ENCODE measurements at places on chromosomes 7 and 10.
A peak's percentile ranks its signal among the peaks of the same experiment; 100 is the strongest.

DNA sequence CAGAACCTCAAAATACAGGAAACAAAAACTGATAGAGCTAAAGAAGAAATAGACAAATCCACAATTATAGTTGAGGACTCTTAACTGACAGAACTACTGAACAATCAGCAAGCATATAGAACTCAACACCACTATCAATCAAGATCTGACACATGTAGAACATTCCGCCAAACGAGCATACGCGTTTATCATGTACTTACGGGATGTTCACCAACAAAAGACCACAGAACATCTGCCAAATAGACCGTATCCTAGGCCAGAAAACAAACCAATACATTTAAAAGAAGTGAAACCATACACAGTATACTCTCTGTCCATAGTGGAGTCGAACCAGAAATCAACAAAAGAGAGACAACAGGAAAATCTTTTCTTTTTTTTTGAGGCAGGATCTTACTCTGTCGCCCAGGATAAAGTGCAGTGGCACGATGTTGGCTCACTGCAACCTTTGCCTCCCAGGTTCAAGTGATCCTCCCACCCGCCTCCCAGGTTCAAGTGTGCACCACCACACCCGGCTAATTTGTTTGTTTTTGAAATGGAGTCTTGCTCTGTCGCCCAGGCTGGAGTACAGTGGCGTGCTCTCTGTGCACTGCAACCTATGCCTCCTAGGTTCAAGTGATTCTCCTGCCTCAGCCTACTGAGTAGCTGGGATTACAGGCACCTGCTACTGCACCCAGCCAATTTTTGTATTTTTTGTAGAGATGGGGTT is 5.1 kb downstream of the GNA12 start:
- no peak for DNase-seq

- DNase-seq: peak; percentile 43
Observed at GRCh38 chr10:4514445-4515108, 311.4 kb upstream of the AKR1E2 start.

DNA sequence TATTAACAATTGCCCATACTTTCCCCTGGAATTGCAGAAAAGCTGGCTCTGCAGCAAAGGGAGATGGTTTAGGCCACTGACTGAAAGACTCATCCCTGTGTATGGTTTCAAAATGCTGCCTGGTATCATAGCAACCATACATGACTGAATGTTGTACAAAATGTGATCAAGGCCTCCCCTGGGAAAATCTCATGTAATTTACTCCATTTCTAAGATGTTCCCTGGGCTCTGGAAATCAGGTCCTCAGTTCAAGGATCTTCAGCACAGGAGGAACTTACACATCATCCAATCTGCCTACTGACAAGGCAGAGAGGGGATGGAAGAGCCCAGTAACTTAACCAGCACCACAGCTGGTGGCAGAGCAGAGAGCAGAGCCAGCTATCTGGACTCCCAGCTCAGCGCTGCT is 111.8 kb downstream of the JAZF1 start:
- no peak for DNase-seq

DNA sequence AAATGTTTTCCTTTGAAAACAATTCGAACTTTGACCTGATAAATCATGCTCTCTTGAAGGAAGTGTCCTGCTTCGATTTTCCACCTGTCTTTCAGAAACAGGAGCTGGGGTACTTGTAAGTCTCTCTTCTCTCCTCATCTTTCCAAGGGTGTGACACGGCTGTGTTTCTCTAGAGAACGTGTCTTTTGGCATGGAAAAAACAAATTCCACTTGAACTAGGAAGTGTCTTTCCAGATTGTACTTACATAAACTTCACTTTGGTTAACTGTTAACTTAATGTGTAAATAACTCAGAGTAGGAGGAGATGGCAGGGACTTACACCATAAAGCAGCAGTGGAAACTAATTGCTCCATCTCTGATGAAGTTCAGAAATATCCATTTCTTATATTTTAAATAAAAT is 4.2 kb upstream of the CALCR start:
- no peak for DNase-seq

GRCh38 chr7:4820405-4820966 is 41.3 kb downstream of the PAPOLB start:
- no peak for DNase-seq

- DNase-seq: no peak
Observed at GRCh38 chr7:72444026-72444776, 32.1 kb upstream of the CALN1 start.
